ENCODE measurements at places on chromosomes 12 and 14. TPM values are rescaled to one million over a fixed set of nuclear protein-coding genes. Genes with fewer than 3 reads are reported as not detected.

- DNase-seq, result no peak
Measured at GRCh38 chr12:69765515-69765914, 26.9 kb downstream of the RAB3IP start.

DNA sequence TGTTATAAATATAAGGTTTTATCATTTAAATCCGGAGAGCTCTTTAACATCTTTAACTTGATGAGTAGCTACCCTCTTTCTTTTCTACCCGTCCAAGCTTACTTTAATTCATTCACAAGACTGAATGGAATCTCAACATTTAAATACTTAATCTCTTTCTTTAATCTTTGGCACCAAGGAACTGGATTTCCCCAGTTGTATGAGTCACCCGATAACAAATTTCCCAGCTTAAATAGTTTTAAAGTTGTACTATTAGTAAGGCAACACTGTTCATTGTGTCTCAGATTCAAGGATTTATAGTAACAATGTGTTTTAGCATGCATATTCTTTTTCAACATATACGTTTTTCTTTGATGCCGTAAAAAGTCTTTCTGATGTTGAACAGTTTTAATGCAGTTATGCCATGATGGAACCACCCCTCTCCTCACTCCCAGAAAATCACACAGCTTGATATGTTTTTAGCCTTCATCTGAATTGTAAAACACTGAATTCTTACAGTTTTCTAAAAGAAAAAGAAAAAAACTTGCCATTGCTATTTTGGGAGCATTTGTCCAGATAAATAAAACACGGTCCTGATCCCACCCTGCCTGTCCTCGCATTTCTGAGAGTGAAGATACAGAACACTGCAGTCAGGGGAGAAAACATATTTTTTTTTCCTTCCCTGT lies 16.0 kb upstream of the LRP6 start:
- peak; percentile 24 for DNase-seq

Gene RNF212B
- not detected for total RNA-seq

DNA sequence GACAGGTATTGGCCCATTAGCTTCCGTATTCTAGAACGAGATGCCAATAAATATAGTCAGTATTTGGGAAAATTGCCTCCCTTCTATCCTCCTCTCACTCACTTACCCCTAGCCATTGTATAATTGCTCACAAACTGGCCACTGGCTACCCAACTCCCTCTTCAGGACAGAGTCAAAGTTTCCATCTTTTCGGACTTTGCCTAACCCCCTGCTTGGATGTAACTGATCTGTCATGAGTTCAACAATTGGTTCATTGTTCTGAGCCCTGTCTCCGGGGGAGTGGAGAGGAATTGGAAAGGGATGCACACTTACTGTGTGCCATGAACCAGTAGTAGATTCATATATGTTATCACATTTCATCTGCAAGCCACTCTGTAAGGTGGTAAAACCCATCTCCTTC lies 12.2 kb downstream of the MYRFL start:
- DNase-seq, result no peak

DNA sequence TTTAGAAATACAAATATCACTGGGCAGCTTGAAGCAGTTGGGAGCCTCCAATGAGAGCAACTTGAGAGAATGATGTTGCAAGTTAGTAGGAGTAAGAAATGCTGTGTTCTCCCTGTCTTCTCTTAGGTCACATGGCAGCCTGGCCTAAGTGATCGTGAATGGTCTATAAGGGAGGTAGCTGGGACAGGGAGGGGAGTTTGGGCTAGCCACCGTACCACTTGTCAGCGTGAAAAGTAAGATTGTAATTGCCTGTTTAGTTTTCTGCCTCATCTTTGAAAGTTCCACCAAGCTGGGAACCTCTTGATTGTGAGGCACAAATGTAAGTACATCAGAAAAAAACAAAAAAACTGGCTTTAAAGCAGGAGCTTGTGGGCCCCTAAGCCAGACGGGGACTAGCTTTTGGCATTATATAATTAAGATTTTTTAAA lies 36.4 kb downstream of the MDM2 start:
- no peak for DNase-seq

Gene REM2
- 0.74 TPM for total RNA-seq

Gene RFX4
- total RNA-seq, result not detected

GRCh38 chr12:79870916-79871315 lies 64.0 kb downstream of the PPP1R12A start:
- no peak for DNase-seq

DNA sequence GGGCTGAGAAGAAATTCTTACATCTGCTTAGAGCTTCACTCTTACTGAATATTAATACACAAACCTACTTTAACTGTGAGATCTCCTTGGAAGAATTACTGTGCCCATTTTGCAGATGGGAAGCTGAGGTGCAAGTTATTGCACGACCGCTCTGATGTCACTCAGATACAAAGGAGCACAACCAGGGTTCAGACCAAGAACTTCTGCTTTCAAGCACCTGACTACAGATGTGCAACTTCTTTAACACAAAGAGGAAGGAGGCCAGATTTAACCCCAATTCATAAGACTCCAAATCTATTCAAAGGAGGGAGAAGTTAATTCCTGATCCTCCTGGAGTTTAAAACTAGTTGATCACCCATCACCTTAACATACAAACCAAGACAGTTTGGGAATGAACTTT lies 232.6 kb downstream of the VRK1 start:
- DNase-seq, result no peak

DNA sequence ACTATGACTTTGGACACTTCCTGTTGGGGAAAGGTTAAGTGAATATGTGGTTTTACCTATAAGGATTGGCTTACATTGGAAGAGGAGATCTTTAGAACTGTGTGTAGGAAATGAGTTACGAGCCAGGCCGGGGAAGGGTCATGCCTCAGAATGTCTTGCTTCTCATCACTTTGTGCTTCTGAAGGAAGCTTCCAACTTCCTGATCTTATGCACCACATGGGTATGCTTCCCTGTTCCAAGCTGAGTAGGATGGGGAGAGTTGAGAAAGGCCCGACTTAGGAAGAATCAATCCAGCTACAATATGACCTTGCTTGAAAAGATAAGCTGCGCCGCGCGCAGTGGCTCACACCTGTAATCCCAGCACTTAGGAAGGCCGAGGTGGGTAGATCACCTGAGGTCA lies 59.9 kb downstream of the STXBP6 start:
- no peak for DNase-seq

Gene CARMIL3
- not detected for total RNA-seq

DNA sequence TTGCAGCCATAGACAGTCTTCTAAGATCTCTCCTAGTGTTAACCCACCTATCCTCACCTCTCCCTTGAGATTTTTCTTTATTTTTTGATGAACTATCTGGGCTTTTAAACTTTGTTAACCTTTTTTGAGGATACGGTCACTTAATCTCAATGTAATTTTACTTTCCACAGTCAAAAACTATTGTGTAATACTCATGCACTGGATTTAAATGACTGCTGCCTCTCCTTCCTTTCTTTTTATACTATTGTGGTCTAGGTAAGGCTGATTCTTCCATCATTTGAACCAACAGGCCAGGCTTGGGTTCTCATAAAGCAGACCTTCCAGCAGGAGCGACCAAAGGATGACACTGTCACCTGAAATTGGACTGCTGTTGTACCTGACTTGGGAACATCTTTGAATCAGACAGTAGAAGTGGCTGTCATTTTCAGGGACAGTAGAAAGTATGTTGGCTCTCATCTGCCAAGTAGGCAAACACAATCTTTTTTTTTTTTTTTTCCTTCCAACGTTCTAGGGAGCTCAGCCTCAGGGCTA lies 689 bp upstream of the PDE3A start:
- DNase-seq, result no peak

Gene GPX2
- not detected for total RNA-seq

DNA sequence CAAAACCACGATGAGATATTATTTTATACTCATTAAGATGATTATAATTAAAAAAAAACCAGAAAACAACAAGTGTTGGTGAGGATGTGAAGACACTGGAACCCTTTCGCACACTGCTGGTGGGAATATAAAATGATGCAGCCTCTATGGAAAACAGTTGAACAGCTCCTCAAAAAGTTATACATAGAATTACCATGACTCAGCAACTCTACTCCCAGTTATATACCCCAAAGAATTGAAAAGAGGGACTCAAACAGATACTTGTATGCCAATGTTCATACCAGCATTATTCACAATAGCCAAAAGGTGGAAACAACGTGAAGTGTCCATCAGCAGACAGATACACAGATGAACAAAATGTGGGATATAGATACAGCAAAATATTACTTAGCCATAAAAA lies 53.1 kb downstream of the TAOK3 start:
- no peak for DNase-seq

All from Daoy (cell line).